ENCODE measurements at places on chromosomes 2 and 18.
A peak's percentile ranks its signal among the peaks of the same experiment; 100 is the strongest.

DNA sequence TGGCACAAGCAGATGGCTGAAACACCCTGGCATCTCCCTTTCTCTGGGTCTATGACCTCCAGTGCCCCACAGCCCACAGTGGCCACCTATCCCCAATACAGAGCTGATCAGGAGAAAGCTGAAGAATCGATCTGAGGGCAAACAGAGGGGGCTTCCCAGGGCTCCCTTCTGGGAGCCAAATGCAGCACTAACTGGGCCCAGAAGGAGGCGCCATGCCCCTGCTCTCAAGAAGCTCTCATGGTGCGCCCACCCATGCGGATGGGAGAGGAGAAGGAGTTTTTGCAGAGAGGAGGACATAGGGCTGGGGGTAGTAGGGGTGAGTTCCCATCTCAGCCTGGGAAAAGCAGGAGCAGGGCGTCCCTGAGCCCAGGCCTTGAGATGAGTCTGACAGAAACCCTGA, 787.3 kb upstream of the RAB6C start:
- H3K27me3 ChIP-seq, result no peaks in the 10 kb centered on the region
- H3K4me1 ChIP-seq, result no peaks in the 10 kb centered on the region

GRCh38 chr18:13214609-13215008, 4.0 kb upstream of the LDLRAD4 start:
- H3K27ac ChIP-seq, result no peak overlapping the region
- no peaks in the 10 kb centered on the region for H3K4me1 ChIP-seq
- no peak overlapping the region for H3K4me3 ChIP-seq
- no peaks in the 10 kb centered on the region for H3K27me3 ChIP-seq

DNA sequence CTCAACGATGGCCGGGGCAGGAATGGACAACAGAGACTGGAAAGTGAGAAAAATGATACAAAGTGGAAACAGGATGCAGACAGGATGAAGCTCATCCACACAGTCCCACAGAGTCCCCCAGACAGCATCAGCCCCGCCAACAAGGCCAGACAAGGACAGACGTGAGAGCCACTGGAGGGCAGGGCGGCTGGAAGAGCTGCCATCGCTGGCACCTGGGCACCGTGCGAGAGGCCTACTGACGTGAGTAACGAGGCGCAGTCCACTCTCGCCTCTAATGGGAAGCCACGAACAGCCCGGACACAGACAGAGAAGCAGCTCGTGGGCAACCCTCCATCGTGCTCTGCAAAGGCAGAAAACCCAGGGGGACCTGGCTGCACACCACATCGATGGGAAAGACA, 17.1 kb downstream of the HDAC4 start:
- no peaks in the 10 kb centered on the region for H3K36me3 ChIP-seq
- no peak overlapping the region for H3K4me3 ChIP-seq
- peak; percentile 60 for DNase-seq
- H3K27ac ChIP-seq, result no peak overlapping the region
- H3K4me1 ChIP-seq, result no peaks in the 10 kb centered on the region
- no peaks in the 10 kb centered on the region for H3K27me3 ChIP-seq

- no peaks in the 10 kb centered on the region for H3K36me3 ChIP-seq
- H3K4me1 ChIP-seq, result no peaks in the 10 kb centered on the region
- no peaks in the 10 kb centered on the region for H3K27me3 ChIP-seq
- DNase-seq, result no peak
- H3K27ac ChIP-seq, result no peak overlapping the region
These were observed 48.8 kb upstream of the LCLAT1 start for GRCh38 chr2:30398084-30398873.

DNA sequence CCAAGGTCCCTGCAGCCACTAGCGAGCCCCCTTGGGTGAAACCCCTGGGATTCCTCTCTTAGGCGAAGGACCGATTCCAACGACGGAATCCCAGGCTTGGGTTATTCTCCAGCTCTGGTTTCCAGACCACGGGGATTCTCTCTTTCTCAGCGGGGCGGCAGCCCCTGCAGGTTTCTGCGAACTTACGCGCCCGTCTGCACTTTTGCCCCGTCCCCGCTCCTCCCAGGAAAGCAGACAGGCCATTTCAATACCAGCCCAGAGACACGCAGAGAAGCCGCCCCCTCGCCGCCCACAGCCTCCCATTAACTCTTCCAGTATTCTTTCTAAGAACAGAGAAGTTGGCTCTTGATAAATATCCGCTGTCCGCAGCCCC, 1.2 kb downstream of the CBLN2 start:
- no peak overlapping the region for H3K27ac ChIP-seq
- no peak for DNase-seq
- no peak overlapping the region for H3K4me3 ChIP-seq
- no peaks in the 10 kb centered on the region for H3K36me3 ChIP-seq
- no peaks in the 10 kb centered on the region for H3K4me1 ChIP-seq

DNA sequence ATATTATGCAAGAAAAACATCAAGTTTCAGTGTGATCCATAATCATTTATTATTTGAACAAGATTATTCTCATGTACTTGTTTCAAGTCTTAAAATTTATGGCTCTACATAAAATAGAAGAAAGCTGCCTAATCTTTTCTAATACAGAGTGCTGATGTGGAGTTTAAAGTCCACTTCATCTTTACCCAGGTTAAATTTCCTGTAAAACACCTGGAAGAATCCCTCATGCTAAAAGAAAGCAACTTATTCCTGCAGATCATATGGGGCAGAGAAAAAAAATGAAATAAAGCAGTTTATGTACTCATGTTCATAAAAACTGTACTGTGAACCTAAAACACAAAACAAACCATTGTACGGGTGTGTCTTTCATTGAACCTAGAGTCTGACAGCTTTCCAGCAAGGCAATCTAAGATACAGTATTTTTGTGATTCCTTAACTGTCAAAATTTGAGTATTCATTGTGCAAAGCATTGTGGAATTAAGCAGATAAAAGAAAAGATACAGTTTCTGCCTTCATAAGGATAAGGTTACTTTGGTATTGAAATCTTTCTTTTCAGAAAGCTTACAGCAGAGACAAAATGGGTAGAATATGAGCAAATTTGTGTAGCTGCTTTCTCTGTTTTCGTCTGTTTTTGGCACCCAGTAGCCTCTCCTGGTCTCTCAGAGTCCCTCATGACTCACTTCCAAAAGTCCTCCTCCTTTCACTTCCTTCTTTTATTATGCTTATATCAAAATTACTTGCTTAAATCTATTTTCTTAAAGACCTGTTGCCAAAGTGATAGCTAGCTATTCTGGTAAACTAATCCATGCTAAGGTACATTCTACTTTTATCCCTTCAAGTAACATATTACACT, 26.9 kb upstream of the GLS start:
- no peaks in the 10 kb centered on the region for H3K27me3 ChIP-seq
- H3K36me3 ChIP-seq, result no peaks in the 10 kb centered on the region
- peak overlapping the region; percentile 30 for H3K27ac ChIP-seq
- DNase-seq, result no peak

Data from tibial artery (tissue), 4 donors.